ENCODE measurements at places on chromosomes 1 and 21.

GRCh38 chr1:181044449-181044966 lies 10.7 kb downstream of the MR1 start:
- DNase-seq = peak; percentile 29

DNA sequence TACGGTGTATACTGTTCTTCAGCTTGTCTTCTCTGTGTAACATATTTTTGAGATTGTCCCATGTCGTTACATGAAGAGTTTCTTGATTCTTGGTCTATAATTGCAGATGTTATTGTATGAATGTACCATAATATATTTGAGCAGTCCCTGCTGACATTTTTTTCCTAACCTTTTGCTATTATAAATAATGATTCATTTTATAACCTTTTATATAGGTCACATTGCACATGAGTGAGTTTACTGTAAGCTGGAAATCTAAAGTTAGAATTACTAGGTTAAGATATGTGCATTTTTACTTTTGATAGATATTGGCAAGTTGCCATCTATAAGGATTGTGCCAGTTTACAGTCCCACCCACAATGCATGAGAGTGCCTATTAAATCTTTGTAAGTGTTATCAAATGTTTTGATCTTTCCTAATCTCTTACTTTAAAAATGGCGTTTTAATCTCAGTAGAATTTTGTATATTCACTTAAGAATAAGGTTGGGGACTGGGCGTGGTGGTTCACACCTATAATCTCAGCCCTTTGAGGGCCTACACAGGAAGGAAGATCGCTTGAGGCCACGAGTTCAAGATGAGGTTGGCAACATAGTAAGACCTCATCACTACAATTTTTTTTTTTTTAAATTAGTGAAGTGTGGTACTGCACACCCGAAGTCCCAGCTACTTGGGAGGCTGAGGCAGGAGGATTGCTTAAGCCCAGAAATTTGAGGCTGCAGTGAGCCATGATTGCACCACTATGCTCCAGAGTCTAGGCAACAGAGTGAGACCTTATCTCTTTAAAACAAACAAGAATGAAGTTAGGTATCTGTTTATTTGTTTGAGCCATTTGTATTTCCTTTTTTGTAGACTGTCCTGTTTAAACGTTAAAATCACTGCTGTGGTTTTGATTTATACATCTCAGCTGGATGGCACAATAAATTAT lies 36.5 kb downstream of the ZMYM1 start:
- DNase-seq = no peak

DNA sequence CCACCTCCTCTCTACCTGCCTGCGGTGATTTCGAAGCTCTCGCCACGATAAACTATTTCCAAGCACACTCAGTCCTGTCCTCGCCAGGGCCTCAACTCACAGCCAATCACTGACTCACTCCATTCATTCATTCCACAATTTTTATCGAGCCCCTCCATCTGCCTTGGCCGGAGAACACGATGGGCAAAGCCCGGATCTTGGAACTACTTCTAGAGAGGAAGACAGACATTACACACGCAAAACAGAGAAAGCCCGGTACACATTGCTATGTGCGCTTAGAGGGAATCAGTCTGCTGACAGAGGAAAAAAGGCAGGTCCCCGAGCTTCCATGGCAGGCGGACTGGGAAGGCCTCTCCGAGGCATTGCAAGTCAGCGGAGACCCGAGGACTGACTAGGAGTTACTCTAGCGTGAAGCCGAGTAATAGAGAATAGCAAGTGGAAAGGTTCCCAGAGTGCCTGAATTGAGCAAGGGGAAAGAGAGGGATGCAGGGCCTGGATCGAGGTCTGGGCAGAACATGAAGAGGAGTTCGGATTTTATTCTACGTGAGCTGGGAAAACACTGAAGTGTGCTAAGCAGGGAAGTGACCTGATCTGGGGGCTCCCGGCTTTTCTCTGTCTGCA lies 54.2 kb upstream of the DNAJC6 start:
- DNase-seq = no peak

DNA sequence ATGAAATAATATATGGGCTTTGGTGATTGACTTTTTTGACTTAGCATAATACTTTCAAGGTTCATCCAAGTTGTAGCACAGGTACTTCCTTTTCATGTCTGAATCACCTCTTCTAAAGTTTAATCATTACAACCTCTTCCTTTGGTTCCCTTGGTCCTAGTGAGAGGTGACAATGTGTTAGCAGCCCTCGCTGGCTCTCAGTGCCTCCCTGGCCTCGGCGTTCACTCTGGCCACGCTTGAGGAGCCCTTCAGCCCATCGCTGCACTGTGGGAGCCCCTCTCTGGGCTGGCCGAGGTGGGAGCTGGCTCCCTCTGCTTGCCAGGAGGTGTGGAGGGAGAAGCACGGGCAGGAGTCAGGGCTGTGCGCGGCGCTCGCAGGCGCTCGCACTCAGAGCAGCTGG lies 13.0 kb upstream of the RCAN3 start:
- DNase-seq = no peak

- no peak for DNase-seq
Observed at GRCh38 chr1:184254849-184255248, 132.0 kb upstream of the C1orf21 start.

GRCh38 chr1:87739704-87740103 lies 411.0 kb downstream of the LMO4 start:
- DNase-seq = no peak

DNA sequence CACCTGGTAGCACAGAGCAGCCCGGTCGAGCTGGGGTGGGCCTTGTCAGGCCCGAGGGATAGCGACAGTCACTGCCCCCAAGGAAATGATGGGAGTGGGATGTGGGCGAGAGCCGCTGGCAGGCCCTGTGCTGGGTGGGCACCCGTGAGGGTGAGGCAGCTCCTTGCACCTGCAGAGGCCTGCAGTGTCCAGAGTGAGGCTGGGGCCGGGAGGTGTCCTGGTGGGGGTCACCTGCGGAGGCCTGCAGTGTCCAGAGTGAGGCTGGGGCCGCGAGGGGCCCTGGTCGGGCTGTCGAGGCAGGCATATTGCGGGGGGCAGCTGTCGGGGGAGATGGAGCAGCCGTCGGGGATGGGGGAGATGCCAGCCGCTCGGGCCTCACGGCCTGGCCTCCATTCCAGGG lies 49.5 kb downstream of the SLC19A1 start:
- DNase-seq = no peak

GRCh38 chr1:162422662-162423375 lies 10.9 kb upstream of the SH2D1B start:
- DNase-seq = peak; percentile 93

DNA sequence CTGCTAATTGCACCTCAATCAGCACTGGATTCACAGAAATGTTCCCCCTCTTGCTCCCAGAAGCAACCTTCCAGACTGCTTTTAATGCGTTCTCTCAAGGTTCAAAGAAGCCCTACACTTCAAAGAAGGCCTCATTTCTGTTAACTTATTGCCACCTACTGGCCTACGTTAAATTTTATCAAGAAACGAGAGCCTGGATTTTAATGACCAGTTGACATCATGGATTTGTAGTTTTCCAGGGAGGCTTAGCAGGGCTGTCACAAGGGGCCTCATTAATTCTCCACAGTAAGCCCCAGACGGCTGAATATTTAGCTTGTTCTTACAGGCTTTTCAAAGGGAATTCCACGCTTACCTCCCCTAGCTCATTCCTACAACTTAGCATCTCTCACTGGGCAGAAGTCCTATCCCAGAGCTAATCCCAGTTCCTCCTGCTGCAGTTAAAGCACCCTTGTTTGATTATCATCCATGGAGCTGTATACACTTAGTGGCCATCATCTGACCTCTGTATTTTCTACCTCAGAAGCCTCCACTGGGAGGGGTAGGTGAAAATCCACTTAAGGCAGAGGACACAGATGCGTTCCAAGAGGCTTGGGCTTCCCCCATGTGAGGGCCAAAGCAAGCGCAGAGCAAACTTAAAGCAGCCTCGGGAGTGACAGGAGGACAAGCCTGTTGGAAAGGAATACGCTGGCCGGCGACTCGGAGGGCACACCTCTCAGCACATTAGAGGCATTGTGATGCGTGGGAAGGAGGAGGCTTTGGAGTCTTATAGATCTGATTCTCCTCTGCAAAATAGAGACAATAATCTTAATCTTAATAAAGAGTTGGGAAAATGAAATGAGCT lies 32.2 kb upstream of the CYP4X1 start:
- DNase-seq = peak; percentile 3

GRCh38 chr1:5975133-5975880 lies 16.9 kb downstream of the NPHP4 start:
- peak; percentile 57 for DNase-seq

GRCh38 chr1:52240592-52241210 lies 98.8 kb downstream of the ZFYVE9 start:
- peak; percentile 37 for DNase-seq

DNA sequence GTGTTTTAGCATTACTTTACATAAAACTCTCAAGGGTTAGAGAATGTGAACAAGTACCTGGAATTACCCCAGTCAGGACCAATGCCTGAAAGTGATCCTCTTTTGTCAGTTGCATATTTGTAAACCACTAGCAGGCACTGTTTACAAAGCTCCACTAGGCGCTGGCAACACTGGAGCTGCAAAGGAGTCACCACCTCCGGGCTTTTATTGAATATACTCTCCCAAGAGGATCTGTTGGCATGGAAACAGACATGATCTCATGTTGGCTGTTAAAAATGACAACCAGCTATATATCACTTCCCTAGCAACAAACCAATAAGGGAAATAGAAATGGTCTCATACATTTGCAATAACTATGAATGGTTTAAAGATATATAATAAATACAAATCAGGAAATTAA lies 116.0 kb downstream of the TTLL7 start:
- peak; percentile 31 for DNase-seq

DNA sequence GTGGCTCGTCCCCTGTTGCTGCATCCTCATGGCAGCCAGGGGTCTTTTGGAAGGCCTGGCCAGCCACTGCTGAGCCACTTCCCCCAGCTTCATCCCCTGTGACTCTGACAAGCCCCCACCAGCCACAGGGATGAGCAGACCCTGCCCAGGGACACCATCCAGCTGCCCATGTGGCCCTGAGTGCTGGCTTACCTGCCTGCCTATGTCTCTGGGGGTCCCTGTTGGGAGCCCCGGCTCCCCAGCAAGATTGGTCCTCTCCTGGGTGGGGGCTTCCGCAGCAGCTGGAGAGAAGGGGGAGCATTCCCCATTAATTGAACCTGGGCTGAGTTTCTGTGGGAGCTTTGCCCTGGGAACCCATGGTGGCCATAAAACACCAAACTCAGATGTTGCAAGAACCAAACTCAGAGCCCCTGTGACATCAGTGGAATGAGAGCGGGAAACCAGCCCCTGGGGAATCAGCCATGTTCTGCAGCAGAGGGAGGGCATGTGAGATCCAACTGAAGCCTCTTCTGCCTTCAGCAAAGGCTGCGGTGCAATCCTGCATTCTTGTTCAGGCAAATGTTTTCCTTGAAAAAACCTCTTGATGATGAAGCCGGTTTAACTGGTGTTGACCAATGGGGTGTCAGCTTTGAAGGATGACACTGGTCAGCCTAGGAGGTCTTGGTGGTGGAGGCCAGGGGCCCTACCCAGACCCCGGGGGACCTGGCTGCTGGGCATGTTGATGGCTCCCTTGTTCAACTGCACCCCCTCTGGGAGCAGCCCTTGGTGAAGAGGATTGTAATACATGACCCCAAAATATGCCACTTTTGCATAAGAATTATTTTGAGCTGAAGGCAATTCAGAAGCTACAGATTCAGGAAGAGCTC lies 28.3 kb upstream of the COL18A1 start:
- no peak for DNase-seq

- DNase-seq = no peak
Observed at GRCh38 chr1:181095763-181096184, 7.3 kb downstream of the IER5 start.

DNA sequence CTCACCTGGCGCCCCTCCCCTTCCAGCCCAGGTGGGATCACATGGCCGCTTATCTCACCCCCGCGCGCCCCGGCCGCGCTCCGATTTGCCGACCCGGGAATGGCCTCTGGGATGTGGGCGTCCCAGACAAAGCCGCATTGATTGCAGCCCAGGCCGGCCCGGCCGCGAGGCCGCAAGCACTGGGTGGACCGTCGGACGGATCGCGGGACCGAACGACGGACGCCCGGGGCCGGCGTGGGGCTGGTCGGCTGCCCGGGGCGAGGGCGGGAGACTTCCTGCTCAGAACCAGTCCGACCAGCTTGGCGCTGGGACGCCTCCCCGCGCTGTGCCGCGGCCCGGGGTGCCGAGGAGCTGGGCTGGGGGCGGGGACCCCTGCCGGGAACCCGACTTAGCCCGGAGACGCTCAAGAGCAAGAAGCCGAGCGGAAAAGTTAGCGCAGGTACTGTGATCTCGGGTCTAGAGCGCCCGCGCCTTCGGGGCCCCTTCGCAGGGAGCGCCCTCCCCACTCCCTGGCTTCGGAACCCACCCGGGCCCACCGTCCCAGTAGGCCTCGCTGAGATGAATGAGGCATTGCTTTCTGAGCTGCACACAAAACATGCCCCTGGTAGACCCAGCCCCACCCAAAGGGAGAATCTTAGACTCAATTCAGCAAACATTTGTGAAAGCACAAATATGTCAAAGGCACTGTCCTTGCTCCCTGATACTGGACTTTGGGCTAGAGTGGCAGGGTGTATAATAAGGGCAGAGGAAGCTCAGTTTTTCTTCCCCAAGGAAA lies 415 bp upstream of the LAD1 start:
- no peak for DNase-seq

GRCh38 chr1:94422115-94422820 lies 4.1 kb downstream of the ABCD3 start:
- DNase-seq = no peak

DNA sequence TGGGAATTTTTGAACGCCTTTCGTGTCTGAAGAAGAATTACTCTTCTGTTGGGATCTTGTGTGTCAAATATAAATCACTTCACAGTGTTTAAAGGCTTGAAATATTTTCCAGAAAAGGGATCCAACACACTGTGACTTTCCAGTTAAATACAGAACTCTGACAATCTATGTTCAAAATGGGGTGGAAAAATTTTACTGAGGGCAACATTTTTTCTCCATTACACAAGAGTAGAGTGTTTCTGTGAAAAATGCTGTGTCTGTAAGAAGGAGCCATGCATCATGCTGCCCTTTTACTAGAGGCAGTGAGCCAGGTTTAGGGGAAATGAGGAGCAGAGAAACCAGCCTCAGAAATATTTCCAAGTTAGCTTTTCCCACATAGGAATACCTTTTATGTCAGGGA lies 86.5 kb downstream of the VPS13D start:
- no peak for DNase-seq

DNA sequence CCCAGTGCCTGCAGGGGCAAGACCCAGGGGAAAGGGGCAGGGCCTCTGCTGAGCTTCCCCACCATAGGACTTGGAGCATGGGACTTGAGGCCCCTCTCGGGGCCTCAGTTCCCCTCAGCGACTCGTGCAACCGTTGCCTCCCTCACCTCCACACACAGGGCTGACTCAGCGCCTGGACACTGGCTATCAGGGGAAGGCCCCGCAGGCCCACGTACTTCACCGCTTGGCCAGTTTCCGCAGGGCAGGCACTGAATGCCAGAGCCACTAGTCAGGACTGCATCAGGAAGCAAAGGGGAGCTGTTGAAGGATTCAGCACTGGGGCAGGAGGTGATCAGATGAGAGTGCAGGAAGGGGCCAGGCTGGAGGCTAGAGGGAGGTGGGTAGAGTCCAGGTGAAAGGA lies 15.5 kb upstream of the FAM131C start:
- no peak for DNase-seq

DNA sequence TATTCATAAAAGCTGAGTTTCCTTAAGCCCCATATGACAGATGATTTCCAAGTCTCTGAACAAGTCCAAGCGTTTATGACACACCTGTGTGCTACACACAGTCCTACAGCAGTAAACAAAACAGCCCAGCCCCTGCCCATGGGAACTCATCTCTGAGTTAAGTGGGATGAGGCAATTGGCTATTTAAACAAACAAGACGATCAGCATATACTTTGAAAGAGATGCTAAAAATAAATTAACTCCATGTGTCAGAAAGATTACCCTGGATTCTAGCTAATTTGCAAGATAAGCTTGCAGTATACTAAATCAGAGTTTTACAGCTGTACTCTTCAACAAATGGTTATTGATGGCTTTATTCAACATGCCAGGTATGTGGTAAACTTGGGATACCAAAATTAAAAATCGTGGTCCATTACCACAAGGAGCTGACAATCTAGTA lies 7.0 kb downstream of the PSMG1 start:
- DNase-seq = no peak

Measured in common myeloid progenitor, CD34-positive (primary cell).